ENCODE measurements at places on chromosomes 5 and 9.

GRCh38 chr5:92687821-92688722 is 892.9 kb downstream of the NR2F1-AS1 start:
- no peak for DNase-seq

- no peak for DNase-seq
Observed at GRCh38 chr5:124998520-124998919, 252.1 kb upstream of the ZNF608 start.

GRCh38 chr9:107635101-107635802 is 145.7 kb upstream of the KLF4 start:
- DNase-seq, result no peak

DNA sequence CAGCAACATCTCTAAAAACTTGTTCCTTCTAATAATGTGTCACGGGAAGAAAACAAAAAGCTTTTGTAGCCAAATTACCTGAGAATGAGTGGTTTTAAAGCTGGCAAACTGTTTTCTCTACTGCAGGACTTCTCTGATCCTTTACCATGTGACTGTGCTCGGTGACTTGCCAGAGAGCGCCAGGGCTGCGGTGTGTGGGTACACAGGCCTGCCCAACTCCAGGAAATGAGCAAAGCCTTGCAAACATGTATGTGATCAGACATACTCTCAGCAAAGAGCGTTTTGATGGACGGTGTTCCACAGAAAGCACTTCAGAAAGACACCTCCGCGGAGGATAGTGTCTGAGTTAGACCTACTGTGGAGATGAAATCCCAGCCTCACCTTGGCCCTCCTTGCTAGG is 157.3 kb downstream of the SPOCK1 start:
- no peak for DNase-seq

GRCh38 chr9:70257991-70258691 is 637 bp upstream of the SMC5 start:
- DNase-seq, result no peak

GRCh38 chr9:124602204-124602603 is 95.0 kb upstream of the NR5A1 start:
- DNase-seq, result no peak

DNA sequence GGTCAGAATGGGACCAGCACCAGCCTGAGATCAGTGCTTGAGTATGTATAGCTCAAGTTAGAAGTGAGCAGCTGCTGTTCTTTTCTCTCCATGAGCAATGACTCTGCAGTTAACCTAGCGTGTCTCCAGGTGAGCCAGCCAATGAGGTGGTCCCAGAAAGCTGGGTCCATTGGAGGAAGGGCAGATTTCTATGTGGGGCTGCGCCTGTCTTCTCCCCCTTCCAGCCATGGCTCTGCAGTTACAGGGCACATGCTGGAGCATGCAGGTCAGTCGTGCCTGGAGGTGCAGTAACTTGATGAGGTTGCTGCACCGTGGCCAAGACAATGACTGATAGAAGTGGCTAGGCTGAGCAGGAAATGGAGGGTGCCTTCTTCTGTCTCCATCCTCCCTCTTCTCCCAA is 29.6 kb upstream of the CXCL14 start:
- no peak for DNase-seq

DNA sequence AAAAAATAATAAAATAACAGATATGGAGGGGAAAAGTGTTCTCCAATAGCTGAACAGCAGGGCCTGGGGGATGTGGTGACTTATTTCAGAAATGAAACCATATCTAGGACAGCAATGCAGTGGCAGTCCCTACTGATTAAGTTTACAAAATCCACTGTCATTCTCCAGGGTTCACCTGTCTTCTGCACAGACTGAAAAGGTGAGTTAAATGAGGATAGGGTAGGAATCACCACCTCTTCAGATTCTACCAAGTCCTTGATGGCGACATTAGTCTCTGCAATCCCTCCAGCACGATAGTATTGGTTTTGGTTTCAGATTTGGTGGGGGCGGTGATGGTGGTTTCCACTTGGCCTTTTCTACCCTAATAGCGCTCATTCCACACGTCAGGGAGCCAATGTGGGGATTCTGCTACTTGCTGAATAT is 32.3 kb upstream of the NPM1 start:
- no peak for DNase-seq

GRCh38 chr5:55848783-55849182 is 2.4 kb upstream of the IL31RA start:
- no peak for DNase-seq

DNA sequence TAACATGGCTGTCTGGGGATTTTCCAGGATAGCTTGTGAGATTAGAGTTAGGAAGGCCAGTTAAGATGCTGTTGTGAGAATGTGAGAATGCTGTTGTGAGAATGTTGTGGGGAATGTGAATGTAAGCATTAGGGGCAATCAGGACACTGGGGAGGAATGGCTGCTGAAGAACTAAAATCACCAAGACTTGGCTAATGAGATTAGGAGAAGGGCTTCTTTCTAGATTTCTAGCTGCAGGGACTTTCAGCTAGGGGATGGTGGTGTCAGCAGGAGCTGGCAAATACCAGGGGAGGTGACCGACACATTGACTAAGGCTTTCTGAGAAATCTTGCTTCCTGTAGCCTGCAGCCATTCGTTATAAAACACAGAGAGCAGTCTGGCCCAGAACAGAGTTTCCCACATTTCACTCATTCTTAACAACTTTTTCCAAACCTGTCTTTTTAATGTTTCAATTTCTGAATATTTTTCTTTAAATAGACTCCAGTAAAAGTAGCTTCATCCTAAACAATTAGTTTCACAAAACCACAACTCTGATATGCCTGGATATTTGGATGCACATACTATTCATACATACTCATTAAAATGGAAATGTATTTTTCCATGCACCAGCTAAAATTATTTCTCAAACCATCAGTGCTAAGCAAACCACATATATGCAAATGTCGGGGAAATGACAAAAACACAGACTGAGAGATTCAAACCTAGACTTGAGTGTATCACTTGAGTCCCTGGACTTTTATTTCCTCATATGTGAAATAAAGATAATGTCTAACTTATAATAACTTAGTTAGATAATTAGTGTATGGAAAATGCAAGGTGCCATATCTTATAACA is 89.3 kb upstream of the TNC start:
- no peak for DNase-seq

- no peak for DNase-seq
Observed at GRCh38 chr9:70177121-70177520, 81.7 kb upstream of the SMC5 start.

GRCh38 chr5:72013766-72014624 is 93.3 kb upstream of the MAP1B start:
- no peak for DNase-seq

DNA sequence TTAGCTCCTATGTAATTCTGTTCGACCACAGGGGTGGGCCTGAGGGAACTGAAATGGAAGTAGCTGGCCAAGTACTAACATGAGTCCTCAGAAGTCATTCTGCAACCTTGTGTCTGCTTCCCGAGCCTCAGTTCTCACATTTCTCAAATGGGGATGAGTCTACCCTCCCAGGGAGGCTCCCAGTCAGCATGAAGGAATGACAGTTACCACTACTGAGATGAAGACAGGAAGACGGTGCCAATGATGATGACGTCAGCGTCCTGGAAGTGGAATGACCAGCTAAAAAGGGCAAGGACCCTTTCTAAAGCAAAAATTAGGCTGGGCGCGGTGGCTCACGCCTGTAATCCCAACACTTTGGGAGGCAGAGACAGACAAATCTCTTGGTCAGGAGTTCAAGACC is 6.8 kb downstream of the PIP5KL1 start:
- no peak for DNase-seq

DNA sequence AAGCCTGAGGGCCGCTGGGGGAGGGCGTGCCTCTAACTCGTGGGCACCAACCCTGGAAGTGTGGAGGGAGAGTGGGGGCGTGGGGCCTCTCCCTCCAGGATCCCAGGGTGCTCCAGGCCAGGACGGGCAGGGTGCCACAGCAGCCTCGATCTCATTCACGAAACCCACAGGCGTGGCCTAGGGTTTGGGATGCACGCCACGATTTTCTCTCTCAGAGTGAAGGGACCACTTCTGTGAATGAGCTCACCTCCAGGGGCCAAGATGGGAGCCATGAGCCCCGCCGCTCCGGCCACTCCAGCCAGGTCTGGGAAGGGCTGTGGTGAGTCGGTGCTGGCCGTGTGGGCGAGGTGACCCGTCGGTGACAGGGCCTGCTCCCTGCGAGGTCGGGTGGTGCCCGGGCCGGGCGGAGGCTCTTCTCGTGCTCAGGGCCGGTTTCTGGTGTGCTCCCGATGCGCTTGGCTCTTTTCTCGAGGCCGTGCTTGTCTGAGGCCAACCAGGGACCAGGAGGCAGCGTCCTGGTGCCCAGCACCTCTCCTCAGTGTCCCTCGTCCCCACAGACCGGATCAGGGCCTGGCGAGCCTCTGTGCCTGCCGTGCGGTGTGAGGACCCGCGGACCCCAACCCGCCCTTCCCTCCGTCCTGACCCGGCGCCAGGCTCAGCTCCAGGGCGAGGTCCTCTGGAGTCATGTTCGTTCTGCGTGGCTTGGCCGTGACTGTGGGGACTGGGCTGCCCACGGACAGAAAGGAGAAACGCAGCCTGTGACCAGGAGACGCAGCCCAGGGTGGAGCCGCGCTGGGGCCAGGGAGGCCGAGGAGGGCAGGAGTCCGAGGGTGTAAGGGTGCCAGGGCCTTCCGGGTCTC is 31.0 kb downstream of the TPPP start:
- DNase-seq, result no peak

DNA sequence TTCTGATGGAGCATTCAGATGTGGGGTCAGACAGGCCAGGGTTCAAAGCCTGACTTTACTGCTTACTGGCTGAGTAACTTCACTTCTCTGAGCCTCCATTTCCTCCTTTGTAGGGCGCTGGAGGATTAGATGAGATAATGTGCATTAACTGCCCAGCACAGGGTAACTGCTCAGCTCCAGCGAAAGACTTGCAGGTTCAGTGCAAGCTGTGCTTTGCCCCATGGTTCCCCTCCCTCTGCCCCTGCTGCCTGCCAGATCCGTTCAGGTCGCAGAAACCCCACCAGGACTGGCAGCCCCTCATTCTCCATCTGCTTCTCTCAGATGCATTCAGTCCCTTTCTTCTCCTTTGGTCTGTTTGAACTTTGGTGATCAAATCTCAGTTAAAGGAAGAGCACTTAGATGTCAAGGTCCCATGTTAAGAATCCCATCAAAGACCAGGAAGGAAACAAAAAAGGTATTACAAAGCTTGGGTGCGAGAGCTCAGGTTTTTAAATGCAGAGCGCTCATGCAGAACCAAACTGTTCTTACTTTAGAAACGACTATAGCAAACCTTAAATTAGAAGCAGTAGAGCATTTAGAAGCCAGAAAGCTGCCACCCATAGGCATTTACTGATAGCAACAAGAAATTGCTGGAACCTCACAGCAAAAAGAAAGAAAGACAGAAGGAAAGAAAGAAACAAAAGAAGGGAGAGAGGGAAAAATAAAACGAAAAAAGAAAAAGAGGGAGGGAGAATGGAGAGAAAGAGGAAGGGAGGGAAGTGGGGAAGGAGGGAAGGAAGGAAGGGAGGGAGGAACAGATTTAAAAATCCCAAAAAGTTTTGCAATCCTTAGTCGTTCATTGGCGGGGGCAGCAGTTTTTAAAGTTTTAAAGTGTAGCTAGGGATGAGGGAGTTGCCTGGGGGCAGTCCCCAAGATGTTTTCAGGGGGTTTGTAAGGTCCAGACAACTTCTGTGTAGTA is 23.5 kb downstream of the AFAP1L1 start:
- DNase-seq, result no peak

DNA sequence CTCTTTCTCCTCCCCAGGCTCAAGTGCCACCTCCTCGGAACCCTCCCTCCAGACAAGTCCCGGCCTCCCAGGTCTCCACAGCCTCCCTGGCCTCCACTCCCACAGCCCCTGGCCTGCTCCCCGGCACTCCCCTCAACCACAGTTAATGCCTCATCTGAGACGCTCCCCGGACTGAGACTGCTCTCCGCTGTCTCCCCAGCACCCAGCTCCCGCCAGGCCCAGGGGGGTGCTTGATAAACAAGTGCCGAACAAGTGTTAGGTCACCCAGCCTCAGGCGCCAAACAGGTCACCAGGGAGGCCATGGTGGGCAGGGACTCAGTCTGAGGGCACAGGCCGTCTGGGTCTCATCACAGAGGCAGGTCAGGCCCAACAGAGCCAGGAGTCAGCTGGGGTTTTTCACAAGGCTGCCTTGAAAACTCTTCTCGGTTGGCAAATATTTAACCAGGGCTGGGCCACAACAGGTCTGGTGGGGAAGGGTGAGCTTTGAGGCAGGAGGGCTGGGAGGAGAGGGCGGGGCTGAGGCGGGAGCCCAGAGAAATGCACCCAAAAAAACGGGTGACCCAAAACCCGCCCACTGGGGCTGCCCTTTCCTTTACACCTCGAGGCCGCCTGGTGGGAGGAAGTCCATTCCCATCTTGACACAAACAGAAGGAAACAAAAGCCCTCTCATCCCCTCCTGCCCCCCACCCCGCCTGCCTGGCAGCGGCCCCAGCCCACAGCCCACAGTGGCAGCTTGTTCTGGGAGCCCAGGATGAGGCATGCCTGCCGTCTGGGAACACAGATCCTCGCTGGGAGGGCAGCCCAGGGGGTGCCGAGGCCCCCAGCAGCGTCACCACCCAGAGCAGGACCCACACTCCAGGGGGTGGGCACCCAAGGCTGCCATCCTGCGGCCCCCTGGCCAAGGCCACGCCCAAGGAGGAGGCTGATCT is 66.6 kb upstream of the STXBP1 start:
- DNase-seq, result no peak

DNA sequence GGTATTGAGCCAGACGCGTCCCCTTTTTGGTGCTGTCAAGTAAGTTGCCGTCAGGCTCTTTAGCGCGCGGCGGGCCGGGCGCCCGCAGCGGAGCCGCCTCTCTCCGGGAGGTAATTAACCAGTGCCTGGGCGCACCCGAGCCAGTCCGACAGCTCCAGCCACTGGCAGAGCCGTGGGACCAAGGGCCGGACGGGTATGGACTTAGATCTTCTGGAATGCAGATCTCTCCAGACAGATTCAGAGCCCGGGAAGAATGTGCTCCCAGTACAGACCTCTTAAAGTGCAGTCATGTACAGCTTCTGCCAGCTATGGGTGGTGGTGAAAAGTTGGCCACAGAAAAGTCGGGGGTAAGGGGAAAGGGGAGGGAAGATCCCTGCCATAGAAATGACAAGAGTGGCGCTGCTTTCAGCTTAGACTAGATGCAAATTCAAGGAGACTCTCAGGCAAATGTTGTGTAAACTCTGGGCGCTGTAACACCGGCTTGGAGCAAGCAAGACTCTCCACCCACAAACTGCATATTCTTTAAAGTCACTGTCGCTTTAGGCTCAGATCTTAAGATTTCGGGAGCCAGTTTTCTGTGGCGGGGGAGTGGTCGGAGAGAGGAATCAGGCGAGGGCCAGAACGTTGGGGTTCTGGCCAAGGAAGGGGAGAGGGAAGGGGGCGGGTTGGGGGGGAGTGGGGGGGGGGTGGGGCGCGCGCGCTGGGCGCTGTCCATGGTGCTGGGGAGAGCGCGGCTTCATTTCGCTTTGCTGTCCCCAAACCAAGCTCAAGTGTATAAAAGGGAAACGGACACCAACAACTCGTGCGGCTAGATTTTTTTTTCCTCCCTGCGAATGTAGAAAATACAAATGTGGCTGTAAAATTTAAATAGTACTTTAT is 29.2 kb downstream of the NR2F1 start:
- no peak for DNase-seq

- no peak for DNase-seq
Observed at GRCh38 chr5:178765753-178766300, 35.4 kb upstream of the ZNF354A start.

All from stimulated activated CD4-positive, alpha-beta T cell treated with anti-CD3 and anti-CD28 coated beads, Interleukin-12 subunit alpha, Interleukin-12 subunit beta, amount 100 ng/mL, for 24 hours (primary cell).